ENCODE measurements at places on chromosomes 6 and 20.

- DNase-seq, result no peak
Measured at GRCh38 chr6:152905551-152906299, 77.1 kb downstream of the FBXO5 start.

- DNase-seq, result no peak
Measured at GRCh38 chr6:44474643-44475042, 87.1 kb downstream of the CDC5L start.

- no peak for DNase-seq
Measured at GRCh38 chr6:167232356-167232755, 58.8 kb upstream of the UNC93A start.

DNA sequence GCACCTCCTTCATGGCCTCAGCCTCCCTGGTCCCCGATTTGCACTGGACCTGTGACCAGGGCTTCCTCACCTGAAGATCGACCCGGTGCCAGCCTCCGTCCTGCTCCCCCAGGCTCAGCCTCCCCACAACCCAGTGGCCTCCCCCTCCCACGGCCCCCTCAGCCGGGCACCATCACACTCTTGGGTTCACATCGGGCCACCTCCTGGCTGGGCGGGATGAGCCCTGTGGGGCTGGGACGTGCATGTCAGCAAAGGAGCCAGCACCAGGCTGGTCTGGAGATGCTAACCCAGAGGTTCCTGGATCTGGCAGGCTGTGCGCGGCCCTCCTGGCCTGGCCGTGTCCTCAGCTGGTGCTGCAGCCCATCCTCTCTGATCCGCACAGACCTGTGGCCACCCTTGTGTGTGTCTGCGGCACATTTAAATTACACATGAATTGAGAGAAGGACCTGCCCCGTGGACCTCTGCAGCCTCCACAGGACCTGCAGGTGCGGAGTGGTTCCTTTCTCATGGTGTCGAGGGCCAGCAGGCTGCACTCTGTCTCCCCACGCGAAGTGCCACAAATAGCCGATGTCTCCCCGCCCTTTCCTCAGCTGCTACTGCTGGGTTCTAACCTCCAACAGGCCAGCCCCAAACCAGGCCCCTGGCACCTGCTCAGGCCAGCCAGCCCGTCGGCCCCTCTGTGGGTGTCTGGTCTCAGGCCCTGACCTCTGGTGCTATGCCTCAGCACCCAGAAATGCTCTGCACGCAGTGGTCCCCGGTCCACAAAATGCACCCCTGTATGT, 237.5 kb downstream of the ERMARD start:
- no peak for DNase-seq

GRCh38 chr6:17086469-17086868, 15.4 kb upstream of the STMND1 start:
- no peak for DNase-seq

Measured in iPS DF 6.9 (cell line).